Stimulated activated CD8-positive, alpha-beta memory T cell treated with anti-CD3 and anti-CD28 coated beads, Interleukin-2, amount 100 ng/mL, for 1 hour (primary cell): ENCODE measurements at places on chromosomes 3 and 15.
A peak's percentile ranks its signal among the peaks of the same experiment; 100 is the strongest.

GRCh38 chr15:40508216-40508615, 37.4 kb downstream of the CHST14 start:
- DNase-seq: no peak

DNA sequence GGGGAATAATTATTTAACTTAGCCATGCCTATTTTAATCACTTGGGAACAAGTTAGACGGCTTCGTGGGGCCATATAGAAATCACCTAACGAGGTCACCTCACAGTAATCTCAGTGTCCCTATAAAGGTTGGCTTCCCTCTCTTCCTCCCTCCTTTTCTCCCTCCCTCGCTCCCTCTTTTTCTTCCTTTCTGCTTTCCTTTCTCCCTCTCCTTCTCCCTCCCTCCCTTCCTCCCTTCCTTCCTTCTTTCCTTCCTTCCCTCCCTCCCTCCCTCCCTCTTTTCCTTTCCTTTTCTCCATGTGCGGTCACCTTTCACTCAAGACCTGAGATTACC, 206.1 kb upstream of the DPH6 start:
- DNase-seq: no peak

- no peak for DNase-seq
Measured at GRCh38 chr3:155321418-155321817, 27.9 kb upstream of the STRIT1 start.

DNA sequence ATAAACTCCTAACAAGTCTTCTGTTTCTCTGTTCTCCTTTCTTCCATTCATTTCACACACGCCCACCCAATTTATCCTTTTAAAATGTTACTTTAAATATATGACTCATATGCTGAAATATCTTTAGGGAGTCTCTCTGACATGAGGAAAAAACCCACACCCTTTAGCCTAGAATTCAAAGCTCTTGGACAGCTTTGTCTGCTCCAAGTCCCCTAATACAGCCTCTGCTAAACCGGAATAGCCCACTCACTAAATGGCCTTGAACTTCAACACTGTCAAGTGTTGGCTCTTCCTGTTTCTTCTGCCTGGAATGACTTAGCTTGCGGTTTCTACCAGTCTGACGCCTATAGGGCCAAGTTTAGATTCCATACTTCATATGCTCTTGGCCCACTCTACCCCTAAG, 3.3 kb upstream of the CD96 start:
- DNase-seq: no peak

DNA sequence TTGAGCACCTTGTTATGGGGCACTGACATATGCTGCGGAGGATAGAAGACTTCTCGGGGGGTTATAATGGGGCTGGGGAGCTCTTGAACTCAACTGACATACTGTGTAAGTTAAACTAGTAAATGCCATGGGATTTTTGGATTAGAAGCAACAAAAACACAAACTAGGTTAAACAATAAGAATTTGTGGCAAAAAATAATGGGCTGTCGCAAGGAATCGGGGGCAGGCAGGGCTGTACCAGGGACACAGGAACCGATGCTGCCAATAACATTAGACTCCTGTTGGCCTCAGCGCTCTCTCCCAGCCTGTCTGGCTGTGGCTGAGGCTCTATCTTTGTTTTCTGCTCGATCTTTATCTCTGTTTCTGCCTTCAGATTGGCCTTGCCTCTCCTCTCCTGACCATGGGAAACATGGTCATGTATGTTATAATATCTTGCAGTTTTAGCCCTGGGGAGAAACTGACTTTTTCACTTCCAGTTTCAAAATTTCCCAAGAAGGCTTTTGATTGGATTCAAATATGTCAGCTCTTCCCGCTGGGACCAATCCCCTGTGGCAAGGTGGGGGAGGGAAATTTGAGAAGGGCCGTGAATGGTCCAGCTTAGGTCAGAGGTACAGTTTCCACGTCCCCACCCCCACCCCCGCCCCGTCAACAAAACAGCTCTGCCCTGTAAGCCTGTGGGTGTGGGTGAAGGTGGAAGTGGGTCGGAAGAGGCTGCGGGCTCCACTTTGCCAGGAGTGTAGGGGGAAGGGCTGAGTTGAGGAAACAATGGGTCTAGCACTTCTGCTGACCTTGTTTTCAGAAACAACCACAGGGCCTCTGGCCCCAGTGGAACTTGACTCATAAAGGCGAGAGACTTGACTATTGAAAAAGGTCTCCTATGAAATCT, 161.1 kb upstream of the TBL1XR1 start:
- DNase-seq: peak; percentile 23

- no peak for DNase-seq
Measured at GRCh38 chr3:23547905-23548650, 257.7 kb upstream of the UBE2E1 start.

- DNase-seq: no peak
Measured at GRCh38 chr3:23288715-23289114, 85.6 kb downstream of the UBE2E2 start.

DNA sequence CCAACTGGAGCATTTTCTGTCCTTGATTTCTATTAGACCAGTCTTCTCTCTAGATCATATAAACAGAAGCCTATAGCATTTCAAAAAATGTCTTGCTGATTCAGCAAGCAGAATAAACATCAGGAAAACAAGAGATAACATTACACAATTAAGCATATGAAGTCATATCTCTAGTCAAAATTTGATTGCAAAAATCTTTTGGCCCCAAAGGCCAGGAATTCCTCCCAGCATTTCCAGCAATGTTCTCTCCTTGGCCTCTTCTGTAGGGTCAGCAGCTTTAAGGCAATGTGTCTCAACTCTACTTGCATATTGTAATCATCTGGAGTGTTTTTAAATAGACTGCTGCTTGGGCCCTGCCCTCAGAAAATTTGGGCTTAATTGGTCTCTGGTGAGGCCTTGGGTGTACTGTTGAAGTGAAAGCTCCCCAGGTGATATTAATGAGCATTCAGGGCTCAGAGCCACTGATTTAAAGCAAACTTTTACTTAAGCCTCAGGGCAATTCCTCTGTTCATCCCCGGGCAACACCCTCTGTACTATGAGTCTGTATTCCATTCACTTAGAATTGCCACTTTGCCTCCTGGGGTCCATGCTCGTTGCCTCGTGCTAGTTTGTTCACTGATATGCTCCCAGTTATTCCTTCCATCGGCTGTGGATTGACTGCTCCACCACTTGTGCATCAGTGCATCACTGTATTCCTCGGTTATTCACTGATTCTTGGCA, 1072.6 kb downstream of the ROBO2 start:
- no peak for DNase-seq

- no peak for DNase-seq
Measured at GRCh38 chr15:66834881-66835878, 133.1 kb downstream of the SMAD6 start.

DNA sequence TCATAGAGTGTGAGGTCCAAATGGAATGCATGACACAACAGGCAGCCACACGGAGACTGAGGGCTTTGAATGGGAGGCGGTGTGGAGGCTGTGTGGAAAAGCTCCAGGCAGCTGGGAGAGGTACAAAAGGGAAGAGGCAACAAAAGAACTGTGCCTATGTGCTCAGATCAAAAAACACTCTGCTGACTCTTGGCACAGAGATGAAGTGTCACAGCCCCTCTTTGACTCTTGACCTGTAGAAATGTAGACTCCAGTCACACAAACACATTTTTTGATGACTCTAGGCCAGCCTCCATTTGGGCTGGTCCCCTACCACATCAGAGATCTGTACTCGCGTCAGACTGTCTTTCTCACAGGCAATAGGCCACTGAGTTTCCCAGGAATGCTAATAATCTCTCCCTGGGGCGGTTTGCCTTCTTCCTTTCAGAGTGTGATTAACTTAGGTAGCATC, 456.0 kb downstream of the TUSC7 start:
- DNase-seq: no peak

GRCh38 chr3:127103080-127103479, 89.9 kb upstream of the PRR23E start:
- no peak for DNase-seq

GRCh38 chr15:80776420-80777045, 2.6 kb upstream of the CEMIP start:
- DNase-seq: peak; percentile 16
